ENCODE measurements at places on chromosomes 5 and 9. TPM values are rescaled to one million over a fixed set of nuclear protein-coding genes. Genes with fewer than 3 reads are reported as not detected.

The SHISAL2B gene
- not detected for polyA plus RNA-seq

The FOXD1 gene
- not detected for polyA plus RNA-seq

The GGTA1 gene
- 35.6 TPM for polyA plus RNA-seq

The ORM2 gene
- polyA plus RNA-seq = not detected

The FBP2 gene
- not detected for polyA plus RNA-seq

The SPATA31D1 gene
- not detected for polyA plus RNA-seq

- H3K27me3 ChIP-seq = no peaks in the 10 kb centered on the region
- no peak overlapping the region for H3K4me3 ChIP-seq
- H3K27ac ChIP-seq = no peak overlapping the region
- H3K4me1 ChIP-seq = no peaks in the 10 kb centered on the region
- no peaks in the 10 kb centered on the region for H3K36me3 ChIP-seq
Observed at GRCh38 chr9:12934545-12935272, 159.9 kb downstream of the LURAP1L start.

DNA sequence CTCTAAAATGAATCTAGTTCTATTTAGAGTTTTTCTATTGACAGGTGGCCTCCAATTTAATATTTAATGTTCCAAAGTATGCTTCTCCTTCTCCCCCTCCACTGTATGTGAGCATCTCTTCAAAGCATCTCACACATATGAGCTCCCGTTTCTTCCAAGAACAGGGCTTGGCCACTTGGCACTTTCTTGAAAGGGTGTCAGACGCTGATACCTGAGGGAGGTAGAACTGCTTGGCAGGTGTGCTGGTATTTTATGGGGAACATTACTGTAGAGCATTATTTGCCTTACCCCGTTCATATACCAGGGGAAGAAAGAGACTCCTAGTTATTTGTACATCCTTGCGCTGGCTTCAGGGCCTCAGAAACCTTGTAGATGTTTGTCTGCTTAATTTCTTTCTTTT, 1.9 kb downstream of the RCL1 start:
- H3K4me3 ChIP-seq = no peak overlapping the region
- peaks cover 8% of the 10 kb centered on the region for H3K27me3 ChIP-seq
- peaks cover 42% of the 10 kb centered on the region for H3K4me1 ChIP-seq
- no peak for DNase-seq
- H3K27ac ChIP-seq = no peak overlapping the region

- no peak for DNase-seq
- peak overlapping the region; percentile 85 for H3K4me3 ChIP-seq
- H3K36me3 ChIP-seq = peaks cover 13% of the 10 kb centered on the region
- H3K27ac ChIP-seq = peak overlapping the region; percentile 49
- peaks cover 53% of the 10 kb centered on the region for H3K4me1 ChIP-seq
Observed at GRCh38 chr5:443239-444151, 519 bp downstream of the EXOC3 start.

- H3K4me3 ChIP-seq = no peak overlapping the region
- no peaks in the 10 kb centered on the region for H3K27me3 ChIP-seq
- DNase-seq = peak; percentile 49
- H3K4me1 ChIP-seq = no peaks in the 10 kb centered on the region
Observed at GRCh38 chr9:94065535-94065961, 18.7 kb upstream of the PTPDC1 start.

DNA sequence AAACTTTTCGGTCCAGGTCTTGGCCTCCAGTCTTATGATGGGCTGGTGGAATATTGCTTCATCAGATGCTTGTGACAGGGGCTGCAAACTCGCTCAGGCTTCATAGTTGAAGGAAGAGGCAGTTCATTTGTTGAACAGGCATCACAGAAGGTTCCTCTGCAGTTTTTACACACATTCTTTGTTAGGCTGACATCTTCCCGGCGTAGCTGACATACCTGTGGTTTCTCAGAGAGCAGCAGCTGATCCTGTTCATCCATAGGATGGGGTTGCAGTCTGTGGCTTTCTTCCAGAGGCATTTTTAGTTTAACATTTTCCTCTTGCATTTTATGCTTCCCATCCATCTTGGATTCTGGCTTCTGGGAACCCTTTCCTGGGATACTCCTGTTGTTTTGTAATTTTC, 1255.2 kb downstream of the EFNA5 start:
- no peak overlapping the region for H3K4me3 ChIP-seq
- H3K27ac ChIP-seq = no peak overlapping the region
- H3K27me3 ChIP-seq = no peaks in the 10 kb centered on the region
- no peaks in the 10 kb centered on the region for H3K4me1 ChIP-seq
- no peaks in the 10 kb centered on the region for H3K36me3 ChIP-seq
- no peak for DNase-seq

DNA sequence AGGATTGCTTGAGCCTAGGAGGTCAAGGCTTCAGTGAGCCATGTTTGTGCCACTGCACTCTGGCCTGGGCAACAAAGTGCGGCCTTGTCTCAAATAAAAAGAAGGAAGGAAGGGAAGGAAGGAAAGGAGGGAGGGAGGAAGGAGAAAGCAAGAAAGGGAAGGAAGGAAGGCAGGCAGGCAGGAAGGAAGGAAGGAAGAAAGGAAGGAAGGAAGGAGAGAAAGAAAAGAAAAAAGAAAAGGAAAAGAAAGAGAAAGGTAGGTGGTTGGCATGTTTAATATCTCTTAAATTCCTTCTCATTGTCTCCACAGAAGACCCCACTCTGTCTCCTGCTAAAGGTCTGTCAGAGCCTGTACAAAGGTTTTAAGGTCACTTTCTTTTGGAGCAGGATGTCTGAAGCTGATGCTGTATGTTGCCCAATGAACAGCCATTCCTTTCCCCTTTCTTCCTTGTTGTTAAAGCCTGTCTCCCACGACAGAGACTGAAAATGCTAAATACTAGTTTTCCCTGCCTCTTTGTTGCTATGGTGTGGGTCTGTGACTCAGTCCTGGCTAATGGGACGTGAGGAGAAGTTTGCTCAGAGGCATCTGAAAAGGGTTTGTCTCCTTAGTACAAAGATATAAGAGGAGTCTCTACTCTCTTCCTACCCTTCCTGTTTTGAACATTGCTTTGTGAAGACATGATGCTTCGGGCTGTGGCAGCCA, 213.3 kb downstream of the PCSK1 start:
- no peak overlapping the region for H3K27ac ChIP-seq
- no peak overlapping the region for H3K4me3 ChIP-seq
- no peaks in the 10 kb centered on the region for H3K36me3 ChIP-seq
- H3K27me3 ChIP-seq = no peaks in the 10 kb centered on the region
- H3K4me1 ChIP-seq = peaks cover 8% of the 10 kb centered on the region
- DNase-seq = no peak

DNA sequence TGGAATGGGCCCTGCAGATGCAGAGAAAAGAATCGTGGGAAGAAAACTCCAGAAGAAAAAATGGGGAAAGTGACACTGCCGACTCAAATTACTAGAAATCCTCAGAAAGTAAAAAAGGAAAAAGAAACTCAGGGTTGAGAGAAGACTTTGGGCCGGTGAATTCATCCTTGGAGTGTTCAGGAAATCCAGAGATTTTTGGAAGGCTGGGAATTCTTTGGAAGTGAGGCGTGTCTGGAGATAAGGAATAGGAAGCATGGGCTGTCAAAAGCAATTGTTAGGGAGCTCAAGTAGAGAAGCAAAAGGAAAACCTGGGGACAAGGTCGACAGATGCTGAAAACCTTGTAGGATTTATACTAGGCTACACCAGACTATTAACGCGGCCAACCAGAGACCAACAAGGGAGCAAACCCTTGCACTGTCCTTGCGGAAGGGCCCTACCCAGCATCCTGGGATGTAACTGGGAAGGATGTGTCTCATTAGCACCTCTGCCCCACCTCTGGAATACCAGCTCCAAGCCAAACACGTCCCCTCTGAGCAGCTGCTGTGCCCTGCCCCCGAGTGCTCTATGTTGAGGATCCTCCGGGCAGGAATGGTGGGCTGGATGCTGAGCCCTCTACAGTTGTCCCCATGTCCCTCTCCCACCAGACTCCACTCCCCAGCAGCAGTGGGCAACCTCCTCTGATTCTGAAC, 11.6 kb downstream of the DAB2IP start:
- no peaks in the 10 kb centered on the region for H3K36me3 ChIP-seq
- no peaks in the 10 kb centered on the region for H3K4me1 ChIP-seq
- no peak overlapping the region for H3K27ac ChIP-seq
- H3K4me3 ChIP-seq = no peak overlapping the region
- H3K27me3 ChIP-seq = no peaks in the 10 kb centered on the region

- H3K27ac ChIP-seq = no peak overlapping the region
- no peak for DNase-seq
Observed at GRCh38 chr9:70111641-70112236, 68.1 kb downstream of the MAMDC2 start.

GRCh38 chr9:21559402-21560280, 77.5 kb upstream of the IFNE start:
- DNase-seq = no peak
- peaks cover 93% of the 10 kb centered on the region for H3K27me3 ChIP-seq
- H3K4me3 ChIP-seq = peak overlapping the region; percentile 67
- peaks cover 14% of the 10 kb centered on the region for H3K4me1 ChIP-seq

DNA sequence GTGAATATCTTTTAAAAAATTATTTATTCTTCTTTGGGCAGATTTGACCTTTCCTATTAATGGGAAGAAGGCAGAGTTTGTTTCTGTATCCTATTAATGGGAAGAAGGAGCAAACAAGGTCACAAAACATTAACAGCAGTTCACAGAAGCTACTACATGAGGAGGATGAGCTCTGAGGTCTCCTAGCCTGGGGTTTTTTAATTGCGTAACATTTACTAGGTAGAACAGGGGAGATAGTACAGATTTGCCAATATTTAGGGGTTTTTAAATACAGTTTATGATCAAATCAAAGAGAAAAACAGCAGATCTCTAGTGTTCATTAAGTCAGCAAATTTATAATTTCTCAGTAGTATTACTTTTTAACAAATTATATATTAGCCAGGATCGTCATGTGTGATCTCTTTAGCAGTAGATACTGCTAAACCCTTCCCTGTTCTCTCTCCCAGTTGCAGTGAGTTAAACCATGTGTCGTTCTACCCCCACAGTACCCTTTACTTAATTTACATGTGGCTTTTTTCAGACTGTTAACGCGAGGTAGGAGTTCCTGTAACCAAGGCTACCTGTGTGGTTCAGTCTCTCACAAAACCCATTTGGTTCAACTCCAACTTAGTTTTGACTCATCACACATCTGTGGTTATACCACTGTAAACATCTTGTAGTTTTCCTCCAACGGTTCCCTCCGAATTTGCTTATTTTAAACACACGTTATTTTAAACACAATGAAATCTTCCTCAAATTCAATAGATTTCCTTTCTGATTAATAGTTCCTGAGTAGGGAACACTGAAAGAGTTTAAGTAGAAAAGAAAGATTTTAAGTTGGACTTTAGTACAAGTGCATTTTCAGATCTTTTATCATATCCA, 13.3 kb downstream of the SLC25A46 start:
- H3K4me3 ChIP-seq = no peak overlapping the region
- H3K27me3 ChIP-seq = no peaks in the 10 kb centered on the region
- no peak for DNase-seq
- H3K36me3 ChIP-seq = peaks cover 96% of the 10 kb centered on the region
- H3K27ac ChIP-seq = no peak overlapping the region
- H3K4me1 ChIP-seq = no peaks in the 10 kb centered on the region

DNA sequence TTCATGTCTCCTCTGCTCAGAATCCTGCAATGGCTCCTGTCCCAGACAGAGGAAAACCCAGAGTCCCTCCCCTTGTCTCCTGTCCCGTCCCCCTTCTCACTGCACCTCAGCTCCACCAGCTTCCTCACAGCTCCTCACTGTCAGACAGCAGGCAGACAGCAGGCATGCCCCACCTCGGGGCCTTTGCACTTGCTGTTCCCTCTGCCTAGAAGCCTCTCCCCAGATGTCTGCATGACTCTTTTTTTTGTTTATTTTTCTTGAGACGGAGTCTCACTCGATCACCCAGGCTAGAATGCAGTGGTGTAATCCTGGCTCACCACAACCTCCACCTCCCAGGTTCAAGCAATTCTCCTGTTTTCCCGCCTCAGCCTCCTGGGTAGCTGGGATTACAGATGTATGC, 8.8 kb upstream of the SLC6A7 start:
- H3K27me3 ChIP-seq = no peaks in the 10 kb centered on the region
- DNase-seq = no peak
- no peak overlapping the region for H3K27ac ChIP-seq
- H3K4me1 ChIP-seq = peaks cover 28% of the 10 kb centered on the region
- no peak overlapping the region for H3K4me3 ChIP-seq
- H3K36me3 ChIP-seq = no peaks in the 10 kb centered on the region

GRCh38 chr5:53784596-53784995, 224.2 kb downstream of the NDUFS4 start:
- H3K27me3 ChIP-seq = no peaks in the 10 kb centered on the region
- no peak overlapping the region for H3K4me3 ChIP-seq
- no peaks in the 10 kb centered on the region for H3K4me1 ChIP-seq
- no peak for DNase-seq

DNA sequence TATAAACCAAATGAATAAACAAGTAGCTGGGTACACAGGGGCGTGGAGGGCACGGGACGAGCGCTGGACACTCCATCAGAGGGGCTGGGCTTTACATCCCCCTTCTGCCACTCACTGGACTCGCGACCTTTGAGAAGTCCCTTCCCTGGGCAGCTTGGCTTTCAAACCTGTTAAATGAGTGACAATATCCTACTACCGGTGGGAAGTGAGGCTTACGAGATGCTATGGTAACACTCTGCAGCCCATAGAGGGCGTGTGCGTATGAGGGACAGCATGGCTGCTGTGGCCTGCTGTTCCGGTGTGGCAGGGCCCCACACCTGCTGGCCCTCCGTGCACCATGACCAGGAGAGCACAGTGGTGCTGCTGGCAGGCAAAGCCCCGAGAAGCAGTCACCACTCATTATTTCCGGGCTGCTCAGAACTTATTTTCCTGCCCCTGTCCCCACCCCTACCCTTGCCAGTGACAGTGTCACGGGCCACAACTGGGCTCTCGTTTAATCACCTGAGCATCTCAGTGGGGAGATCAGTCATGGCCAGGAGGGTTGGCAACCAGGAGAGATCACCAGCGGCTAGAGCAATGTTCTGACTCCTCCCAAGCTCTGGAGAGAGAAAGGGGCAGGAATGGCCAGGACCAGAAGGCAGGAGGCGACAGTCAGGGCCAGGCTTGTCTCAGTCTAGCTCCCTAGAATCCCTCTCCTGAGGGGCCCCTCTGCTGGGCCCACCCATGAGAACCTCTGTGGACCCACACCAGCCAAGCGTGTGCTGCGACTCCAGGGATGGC, 10.5 kb downstream of the CLTB start:
- H3K4me3 ChIP-seq = no peak overlapping the region
- no peak for DNase-seq
- H3K4me1 ChIP-seq = no peaks in the 10 kb centered on the region
- H3K36me3 ChIP-seq = peaks cover 43% of the 10 kb centered on the region
- no peaks in the 10 kb centered on the region for H3K27me3 ChIP-seq

GRCh38 chr5:127046343-127047072, 16.1 kb upstream of the MARCHF3 start:
- no peaks in the 10 kb centered on the region for H3K4me1 ChIP-seq
- no peaks in the 10 kb centered on the region for H3K27me3 ChIP-seq
- no peak overlapping the region for H3K27ac ChIP-seq
- H3K36me3 ChIP-seq = no peaks in the 10 kb centered on the region
- no peak overlapping the region for H3K4me3 ChIP-seq
- no peak for DNase-seq

- no peaks in the 10 kb centered on the region for H3K36me3 ChIP-seq
- DNase-seq = no peak
- no peaks in the 10 kb centered on the region for H3K27me3 ChIP-seq
- no peak overlapping the region for H3K27ac ChIP-seq
Observed at GRCh38 chr5:106730912-106731311, 939.8 kb downstream of the EFNA5 start.

Data from CD14-positive monocyte (primary cell).